ENCODE measurements at places on chromosomes 2 and 18.

- DNase-seq: no peak
These were observed 91.9 kb downstream of the MRO start for GRCh38 chr18:50727721-50728471.

DNA sequence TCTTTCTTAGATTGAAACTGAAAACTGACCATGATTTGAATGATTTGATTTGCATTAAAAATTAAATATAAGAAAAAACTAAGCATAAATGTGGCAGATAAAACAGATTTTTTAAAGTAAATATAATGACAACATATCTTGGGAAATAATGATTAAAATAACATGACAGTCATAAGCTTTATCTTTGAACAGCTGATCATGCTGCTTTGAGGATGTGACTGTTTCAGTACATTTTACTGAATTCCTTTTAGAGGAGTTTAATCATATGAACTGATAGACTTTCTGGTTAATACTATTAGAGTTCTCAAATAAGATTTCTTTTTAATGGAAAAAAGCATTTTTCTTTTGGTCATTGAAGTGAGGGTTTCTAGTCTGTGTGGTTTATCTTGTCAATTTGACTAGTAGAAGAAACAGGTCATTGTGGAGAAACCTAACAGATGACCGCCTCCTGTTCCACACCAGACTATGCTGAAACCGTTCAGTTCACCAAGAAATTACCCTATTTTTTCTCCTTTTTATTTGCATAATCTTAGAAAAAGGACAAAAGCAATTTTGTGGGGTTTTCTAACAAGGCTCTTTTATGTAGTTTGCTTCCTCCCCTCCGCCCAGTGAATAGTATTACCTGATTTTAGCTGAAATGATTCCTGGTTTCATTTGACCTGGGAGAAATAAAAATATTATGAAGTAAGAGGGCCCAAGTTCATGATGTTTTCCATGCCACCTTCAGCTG is 262.1 kb downstream of the PTGR3 start:
- no peak for DNase-seq

DNA sequence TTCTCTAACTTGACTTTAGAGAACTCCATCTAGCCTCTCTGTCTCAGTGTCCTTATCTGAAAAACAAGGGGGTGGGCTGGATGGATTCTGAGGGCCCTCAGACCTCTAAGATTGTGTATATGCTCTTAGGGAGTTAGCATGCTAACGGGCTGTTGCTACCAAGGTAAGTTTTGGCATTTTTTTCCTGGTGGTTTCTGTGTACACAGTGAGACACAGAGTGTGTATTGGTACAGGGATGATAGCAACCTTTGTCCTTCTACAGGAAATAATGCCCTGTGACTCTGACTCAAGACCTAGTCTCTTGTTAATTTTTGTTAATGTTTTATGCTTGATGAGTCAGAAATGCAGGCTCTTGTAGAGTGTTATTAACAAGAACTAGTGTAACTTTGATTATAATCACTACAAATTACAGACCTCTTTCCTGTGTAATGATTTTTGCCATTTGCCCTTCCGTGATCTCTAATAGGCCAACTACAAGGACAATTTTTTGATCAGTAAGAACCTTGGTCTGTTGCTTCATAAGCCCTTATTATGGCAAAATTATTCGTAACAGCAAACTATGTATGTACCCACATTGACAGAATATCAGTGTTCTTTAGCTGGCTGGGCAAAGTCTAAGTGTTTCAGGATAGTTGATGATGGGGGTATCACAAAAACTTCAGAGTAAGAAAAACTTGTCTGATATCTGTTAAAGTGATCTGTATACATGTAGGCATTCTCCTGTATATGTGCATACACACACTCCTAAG is 89.7 kb downstream of the SPTBN1 start:
- DNase-seq: no peak

DNA sequence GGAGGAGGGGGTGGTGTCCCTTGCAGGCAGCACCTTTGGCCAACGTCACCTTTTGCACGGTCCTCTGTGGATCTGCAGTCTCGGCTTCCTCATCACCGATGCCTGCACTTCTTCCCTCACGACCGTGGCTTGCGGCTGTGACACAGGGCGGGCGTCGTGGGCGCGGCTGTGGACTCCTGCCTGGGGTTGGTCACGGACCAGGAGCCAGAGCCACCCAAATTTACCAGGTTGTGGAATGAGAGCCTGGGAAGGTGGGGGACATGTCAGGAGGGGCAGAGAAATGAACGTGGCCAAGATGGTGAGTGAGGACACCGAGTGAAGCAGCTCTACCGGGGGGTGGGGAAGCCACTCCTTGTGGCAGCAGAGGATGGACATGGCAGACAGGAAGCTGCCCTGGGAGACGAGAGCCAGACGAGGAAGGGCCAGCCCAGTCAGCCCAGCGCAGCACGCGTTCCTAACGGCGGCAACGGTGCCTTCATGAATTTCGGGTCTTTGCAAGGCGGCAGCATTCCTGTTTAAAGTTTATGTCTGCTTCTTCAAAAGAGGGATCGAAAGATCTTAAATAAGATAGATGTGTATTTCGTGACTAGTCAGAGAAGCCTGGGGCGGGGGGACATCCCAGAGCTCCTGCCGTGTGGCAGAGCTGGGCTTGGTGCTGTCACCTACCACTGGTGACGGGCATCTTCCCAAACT is 84.2 kb downstream of the LRRFIP1 start:
- DNase-seq: no peak

DNA sequence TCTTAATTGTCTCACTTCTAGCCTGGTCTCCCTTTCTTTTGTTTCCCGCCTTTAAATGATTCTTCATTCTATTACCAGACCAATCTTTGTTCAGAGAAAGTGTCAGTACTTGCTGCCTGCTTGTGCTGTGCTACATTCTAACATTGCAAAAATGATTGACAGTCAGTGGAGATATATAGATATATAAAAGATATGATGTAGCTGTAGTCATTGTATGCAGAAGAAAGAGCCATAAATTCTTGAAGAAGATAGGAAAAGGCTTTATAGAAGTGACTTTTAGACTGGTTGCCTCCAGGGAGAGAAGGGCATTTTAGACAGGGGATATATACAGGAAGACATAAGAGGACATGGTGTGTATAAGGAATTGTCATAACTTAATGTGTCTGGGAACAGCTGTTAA is 13.6 kb downstream of the AGPS start:
- DNase-seq: no peak

GRCh38 chr2:113977660-113978523 is 88.0 kb downstream of the ACTR3 start:
- DNase-seq: no peak

GRCh38 chr2:55882954-55883353 is 40.6 kb downstream of the EFEMP1 start:
- no peak for DNase-seq

DNA sequence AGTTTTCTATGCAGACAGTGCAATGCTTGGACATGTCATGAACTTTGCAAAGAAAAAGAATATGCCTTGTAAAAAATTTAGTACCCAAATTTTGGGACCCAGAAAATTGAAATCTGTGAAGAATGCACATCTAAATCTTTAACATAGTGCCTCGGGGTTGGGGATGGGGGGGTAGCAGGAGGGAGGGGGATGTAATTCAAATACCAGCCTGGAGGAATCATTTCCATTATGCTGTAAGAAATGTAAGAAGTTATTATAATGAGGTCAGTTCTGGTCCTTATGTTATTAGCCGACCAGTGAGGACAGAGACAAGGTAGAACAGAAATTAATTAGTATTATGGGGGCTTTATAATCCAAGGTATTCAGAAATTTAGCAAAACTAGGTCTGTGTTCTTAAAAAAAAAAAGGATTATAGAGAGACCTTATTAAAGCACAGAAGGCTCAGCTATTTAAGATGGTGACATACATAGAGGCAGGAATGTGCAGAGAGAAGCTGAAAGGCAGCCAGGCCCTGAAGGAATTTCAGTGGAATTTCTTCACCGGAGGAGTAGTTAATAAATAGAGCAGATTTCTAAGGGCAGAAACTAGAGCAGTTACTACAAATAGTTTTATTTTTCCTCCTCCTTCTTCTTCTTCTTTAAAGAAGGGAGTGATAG is 89.0 kb upstream of the RBMS1 start:
- DNase-seq: no peak

DNA sequence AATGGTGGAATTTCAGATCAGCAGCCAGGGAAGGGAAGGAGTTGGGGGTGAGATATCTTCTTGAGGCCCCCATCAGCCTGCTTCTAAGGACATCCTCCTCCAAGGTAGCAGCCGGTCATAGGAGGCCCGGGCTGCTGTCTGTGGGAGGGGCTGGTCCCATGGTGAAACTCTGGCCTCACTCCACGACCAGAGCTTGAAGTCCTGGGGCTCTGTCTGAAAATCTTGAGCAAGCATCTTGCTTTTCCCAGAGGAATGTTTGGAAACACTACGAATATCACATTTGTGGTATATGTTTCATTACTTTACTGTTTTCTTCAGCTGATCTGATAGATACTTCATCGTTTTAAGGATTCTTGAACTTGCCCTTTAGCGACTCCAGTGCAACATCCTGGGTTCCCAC is 103.7 kb downstream of the CTAGE1 start:
- DNase-seq: no peak

GRCh38 chr2:64327510-64328414 is 126.2 kb upstream of the LGALSL start:
- no peak for DNase-seq

DNA sequence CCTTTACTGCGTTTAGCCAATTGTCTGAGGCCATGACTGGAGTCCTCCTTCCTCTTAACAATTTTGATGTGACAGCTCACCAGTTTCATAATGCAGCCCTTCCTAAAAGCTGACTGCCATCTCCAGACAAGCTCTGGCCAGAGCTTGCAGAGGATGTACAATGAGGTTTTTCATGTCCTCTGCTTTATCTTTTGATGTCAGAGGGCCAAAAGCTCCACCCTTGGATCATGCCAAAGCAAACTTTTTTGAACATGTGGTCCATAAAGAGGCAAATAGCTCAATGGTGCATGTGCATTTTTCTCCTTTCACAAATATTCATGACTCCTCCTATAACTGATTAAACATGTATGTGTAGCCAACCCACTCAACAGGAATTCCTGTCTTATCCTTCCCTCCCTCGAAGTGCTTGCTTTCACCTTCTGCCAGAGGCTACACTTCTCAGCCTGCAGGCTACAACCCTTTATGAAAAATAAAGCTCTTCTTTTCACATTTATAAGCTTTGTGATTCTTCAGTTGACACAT is 266.2 kb downstream of the FBXO15 start:
- no peak for DNase-seq

GRCh38 chr2:31378389-31378788 is 36.2 kb downstream of the XDH start:
- no peak for DNase-seq

DNA sequence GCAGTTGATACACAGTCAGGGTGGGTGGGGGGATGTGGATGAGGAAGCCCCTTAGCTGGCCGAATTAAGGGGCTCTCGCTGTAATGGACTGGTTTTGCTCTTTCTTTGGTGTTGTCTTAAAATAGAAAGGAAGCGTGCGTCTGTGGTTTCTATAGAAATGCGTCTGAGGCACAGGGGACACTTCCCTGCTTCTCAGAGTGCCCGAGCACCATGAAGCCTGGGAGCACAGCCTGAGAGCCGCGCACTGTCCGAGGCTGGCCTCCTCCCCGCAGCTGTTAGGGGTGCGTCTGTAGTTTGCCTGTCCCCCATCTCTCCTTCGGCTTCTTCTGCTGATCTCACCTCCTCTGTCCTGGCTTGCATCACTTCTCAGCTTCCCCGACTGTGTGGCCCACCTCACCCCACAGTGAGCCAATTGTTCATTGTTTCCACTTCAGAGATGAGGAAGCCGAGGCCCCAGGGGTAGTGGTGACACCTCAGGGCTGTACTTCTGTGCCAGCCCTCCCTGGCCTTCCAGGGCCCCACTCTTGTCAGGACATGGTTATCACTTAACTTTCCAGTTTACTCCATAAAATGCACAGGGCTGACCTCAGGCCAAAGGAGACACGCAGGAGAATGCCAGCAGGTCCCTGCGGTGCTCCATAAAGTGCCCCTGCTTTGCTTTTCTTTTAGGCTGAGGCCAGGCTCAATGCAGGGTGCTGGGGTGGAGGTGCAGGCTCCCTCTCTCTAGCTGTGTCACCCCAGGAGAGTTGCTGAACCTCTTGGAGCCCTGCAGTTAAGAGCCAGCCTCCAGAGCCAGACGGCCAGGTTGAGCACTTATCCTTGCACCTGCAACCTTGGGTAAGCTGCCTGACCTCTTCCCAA is 210.6 kb downstream of the SEPTIN10 start:
- DNase-seq: no peak

- DNase-seq: no peak
These were observed 17.0 kb upstream of the CD8A start for GRCh38 chr2:86807468-86808275.

DNA sequence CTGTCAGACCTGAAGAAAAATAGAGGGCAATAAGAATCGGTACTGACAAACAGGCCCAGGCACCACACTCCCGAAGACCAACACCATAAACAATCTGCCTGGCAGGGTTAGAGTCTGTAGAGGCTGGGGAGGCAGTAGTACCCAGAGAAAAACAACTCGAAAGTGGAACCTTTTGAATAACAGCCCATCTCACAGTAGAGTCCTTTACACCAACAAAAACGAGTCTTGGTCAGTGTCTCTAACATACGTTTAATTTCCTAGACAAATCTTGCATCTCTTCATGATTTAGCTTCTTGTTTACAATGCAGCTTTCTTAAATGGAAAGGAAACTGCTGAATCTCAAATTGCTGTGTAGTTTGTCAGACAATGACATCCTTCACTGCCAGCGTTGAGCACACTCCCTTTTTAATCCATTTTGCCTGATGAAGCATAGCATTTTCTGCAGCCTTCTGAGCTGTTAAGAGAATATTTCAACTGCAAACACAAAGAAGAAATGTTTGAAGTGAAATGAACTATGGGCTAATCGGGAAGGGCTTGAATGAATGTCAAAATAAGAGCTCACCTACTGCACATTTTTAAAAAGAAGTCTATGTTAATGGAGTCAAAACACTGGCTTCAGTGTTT is 73.1 kb upstream of the DSG1 start:
- no peak for DNase-seq

- no peak for DNase-seq
These were observed 56.5 kb downstream of the BCL11A start for GRCh38 chr2:60496956-60497355.

- no peak for DNase-seq
These were observed 161.2 kb upstream of the DTNA start for GRCh38 chr18:34548973-34549294.

DNA sequence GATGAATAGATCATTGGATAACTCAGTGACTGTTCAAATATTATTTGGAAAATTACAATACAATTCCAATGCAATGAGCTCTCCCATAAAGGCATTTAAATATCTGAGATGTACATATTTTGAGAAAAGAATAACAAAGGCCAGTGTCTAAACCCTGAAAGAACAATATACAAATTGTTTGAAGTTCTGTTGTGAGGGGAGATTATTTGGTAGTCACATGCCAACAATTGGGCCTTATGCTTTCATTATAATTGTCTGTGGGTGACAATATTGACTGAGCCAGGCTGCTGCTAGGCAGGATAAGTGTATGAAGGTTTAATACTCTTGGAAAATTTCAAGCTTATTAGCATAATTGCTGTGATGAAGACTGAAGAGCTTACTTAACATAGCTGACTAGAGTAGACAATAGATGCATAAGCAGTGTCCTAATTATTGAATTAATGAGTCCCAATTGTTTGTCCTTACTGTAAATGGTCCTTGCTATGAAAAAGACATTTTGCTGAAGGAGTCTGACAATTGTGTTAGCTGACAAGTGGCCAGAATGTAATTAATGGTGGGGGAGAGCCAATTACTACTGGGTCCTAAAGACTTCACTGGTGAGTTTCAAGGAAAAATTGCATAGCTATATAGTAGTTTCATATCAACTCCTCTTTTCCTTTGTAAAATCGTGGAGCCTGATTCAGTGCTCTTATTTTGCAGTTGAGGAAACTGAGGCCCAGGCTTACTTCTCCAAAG is 5.0 kb upstream of the SMAD2 start:
- DNase-seq: no peak
